ENCODE measurements at places on chromosomes 5 and 9.

DNA sequence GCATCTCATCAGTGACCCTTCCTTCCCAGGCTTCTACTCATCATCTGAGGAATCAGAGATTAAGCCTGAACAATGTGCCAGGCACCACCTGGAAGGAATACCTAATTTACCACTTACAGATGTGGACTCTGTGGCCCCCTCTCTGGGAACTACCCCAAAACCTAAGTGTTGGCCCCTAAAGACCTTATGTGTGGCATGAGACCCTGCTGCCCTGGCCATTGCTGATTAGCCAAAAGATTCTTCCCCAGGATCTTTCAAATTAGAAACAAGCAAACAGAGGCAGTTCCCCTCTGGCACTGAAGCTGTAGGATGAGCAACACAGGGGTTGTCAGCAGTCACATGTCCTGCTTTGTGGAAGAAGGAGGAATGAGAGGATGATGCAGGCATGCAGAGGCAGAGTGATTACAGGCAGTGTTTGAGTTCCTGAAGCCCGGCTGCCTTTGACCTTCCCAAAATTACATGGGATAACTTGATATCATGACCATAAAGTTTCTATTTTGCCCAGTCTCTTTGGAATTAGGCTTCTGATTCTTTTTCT is 10.6 kb downstream of the SPINK4 start:
- DNase-seq: no peak

DNA sequence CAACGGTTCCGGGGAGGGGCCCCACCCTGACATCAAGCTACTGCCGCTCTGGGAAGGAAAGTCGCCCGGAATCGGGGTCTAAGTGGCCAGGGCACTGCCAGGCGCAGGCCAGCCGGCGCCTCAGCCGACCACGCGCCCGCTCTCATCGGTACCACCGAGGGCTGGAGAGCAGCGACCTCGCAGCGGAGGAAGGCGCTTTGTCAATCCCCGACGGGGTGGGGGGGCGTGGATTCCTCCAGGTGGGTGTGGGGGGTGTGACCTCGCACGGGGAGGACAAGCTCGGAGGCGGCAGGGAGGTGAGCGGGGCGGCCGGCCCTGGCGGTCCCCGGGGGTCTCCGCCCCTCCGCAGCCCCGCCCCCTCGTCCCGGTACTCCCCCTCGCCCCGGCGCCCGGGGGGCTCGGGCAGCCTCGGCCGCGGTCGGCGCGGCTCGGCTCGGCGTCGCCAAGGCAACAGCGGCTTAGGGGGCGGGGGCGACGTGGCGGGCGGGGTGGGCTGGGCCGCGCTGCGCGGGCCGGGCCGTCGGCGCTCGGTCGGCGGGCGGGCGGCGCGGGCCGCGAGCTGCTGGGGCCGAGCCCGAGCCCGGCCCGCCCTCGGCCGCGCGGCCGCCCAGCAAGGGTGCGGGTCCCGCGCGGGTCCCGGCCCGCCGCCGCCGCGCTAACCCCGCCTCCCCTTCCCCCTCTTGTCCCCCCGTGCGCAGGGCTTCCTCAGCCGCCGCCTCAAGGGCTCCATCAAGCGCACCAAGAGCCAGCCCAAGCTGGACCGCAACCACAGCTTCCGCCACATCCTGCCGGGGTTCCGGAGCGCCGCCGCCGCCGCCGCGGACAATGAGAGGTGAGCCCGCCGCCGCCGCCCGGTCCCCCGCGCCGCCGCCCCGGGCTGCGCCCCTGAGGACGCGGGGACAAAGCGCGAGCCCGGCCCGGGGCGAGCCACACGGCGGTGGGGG is 47.5 kb downstream of the DAB2IP start:
- no peak for DNase-seq

GRCh38 chr9:6123416-6123815 is 92.2 kb upstream of the IL33 start:
- DNase-seq: no peak

- no peak for DNase-seq
Observed at GRCh38 chr9:1337169-1337568, 287.0 kb downstream of the DMRT2 start.

GRCh38 chr5:160451281-160451680 is 29.6 kb downstream of the PTTG1 start:
- DNase-seq: no peak

GRCh38 chr9:13939701-13940490 is 374.0 kb downstream of the NFIB start:
- DNase-seq: peak; percentile 99

DNA sequence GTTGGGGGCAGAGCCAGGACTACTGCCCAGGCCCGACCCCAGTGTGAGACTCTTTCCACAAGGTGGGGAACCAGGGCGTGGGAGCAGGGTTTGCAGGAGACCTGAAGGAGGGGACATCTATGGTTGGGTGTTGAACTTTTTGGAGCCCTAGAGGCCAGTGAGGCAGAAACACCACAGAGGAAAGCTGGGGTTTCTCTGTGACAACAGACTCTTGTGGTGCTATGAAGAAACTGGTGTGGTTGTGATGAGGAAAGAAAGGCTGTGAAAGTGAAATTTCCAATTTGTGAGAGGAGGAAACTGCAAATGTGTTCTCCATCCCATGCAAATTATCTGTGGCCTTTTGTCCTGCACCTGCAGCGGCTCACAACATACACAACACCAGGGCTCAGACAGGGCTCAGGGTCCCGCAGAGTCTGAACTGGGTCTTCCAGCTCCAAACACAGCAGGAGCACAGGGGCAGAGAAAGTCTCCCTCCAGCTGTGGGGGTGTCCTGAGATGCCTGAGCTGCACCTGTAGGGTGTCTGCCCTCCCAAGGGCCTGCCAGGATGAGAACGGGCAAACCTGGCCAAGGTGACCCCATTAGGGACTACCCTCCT is 51.4 kb upstream of the GRHPR start:
- no peak for DNase-seq

- no peak for DNase-seq
Observed at GRCh38 chr5:172971482-172971881, 12.1 kb upstream of the ATP6V0E1 start.

DNA sequence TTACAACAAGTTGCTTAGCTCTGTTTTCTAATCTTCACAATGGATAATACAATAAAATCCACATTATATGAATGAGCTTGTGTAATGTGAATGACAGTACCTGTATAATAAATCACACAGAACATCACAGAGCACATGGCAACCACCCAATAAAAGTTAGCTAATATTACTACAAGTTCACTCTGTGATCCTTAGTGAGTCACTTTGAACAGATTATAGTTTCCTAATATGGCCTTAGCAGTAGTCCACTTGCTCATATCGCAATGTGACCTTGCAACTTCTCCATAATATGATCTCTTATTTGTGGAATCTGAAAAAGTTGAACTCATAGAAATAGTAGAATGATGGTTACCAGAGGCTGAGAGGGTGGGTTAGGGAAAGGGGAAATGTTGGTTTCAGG is 361.3 kb downstream of the PTPRD start:
- no peak for DNase-seq

DNA sequence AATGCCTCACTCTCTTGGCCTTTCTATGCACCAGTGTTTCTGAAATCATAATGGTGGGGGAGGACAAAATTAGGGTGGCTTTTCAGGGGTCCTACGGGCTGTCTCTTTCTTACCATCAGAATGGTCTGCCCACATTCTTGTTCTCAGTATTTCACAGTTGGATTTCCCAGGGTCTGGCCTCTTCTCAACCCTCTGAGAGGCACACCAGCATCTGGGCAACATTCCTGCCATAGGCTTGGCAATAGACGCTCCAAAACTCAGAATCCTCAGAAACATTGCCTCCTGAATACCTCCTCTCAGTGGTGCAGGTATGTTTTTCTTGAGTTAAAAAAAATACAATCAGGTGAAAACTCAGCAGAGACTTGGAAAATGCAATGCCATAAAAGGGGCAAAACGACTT is 358.3 kb downstream of the NTRK2 start:
- DNase-seq: no peak

DNA sequence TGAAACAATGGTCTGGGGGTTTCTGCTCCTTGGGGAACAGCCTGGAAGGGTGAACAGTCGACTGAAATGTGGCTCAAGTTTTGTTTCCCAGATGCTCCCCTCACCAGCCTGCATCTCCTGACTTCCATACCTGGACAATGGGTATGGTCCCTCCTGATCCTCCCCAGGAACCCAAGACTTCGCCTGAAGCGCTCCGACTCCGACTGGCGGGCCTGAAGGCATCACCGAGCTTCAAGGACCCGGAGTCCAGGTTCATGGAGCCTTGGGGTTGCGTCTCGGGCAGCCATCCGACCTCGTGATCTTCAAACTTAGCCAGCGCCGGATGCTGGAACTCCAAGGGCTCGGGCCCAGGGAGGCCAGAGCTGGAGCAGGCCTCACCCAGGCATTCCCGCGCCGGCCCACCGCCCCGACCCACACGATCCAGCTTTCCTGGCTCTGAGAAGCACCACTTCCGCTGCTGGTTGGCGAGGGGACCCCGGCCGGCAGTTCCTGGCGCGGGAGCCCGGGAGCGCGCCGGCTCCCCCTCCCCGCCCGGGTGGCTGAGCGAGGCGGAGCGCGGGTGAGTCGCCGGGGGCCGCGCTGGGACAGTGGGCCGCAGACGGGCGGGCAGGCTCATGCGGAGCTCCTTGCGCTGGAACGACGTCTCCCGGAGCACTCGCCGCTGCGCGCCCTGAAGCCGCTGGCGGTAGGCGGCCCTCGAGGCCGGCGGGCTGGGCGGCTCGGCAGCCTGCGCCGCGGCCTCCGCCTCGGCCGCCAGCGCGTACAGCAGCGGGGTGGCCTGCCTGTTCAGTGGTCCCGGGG is 5.2 kb downstream of the SHROOM1 start:
- DNase-seq: no peak

DNA sequence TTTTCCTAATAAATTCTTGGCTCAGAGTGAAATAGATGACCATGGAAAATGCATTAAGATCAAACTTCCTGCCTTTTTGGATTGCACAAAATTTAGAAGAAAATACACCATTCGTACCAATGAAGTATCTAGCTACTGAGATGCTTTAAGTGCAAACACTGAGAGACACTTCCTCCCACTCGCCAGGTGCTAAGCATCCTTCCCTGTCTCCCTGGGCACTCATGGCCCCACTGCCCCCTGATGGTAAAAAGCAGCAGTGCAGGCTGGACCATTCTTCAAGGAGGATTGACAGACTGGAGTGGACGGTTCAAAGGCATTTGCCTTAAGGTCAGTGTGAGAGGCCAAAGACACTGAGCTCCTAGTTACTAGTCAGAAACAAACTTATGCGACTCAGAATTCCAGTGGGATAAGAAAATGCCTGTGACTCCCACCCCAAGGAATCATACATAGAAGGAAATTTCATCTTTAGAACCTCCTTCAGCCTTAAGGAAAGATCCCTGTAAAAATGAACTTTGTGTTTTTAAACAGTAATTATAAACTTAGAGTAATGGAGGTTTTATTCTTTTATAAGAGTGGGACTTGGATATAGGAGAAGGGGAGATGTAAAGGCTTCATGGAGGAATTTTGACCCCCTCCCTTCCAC is 86.0 kb upstream of the SLC30A5 start:
- DNase-seq: no peak

DNA sequence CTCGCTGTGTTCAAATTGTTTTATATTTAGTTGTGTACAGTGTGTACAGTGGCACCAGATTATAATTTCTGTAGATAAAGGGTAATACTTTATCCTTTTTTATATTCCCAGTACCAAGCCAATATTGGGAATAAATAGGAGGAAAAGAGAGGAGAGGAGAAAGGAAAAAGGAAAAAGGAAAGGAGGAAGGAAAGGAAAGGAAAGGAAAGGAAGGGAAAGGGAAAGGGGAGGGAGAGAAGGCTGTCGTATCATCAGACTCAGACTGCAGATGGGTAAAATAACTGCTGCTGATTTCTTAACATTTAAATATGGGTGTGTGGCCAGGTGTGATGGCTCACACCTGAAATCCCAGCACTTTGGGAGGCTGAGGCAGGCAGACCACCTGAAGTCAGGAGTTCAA is 51.0 kb downstream of the C5orf22 start:
- DNase-seq: no peak

GRCh38 chr9:125515983-125516940 is 190.7 kb downstream of the MAPKAP1 start:
- no peak for DNase-seq

DNA sequence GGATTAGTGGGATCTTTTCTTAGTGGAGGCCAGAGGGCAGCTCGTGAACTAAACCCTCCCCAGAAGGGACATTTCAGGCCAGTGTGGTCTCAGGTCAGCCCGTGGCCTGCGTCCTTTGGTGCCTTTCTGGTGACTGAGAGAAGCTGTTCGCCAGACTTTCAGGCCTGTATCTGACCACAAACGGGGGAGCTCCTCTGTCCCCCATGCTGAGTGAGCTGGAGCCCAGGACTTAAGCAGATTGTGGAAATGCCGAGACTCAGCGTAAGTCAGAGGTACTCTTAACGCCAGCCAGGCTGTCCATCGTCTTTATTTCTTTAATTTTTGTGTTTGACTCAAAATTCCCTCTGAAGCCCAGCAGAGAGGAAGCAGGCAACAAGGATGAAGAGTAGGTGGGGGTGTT is 54.8 kb upstream of the NCS1 start:
- no peak for DNase-seq

DNA sequence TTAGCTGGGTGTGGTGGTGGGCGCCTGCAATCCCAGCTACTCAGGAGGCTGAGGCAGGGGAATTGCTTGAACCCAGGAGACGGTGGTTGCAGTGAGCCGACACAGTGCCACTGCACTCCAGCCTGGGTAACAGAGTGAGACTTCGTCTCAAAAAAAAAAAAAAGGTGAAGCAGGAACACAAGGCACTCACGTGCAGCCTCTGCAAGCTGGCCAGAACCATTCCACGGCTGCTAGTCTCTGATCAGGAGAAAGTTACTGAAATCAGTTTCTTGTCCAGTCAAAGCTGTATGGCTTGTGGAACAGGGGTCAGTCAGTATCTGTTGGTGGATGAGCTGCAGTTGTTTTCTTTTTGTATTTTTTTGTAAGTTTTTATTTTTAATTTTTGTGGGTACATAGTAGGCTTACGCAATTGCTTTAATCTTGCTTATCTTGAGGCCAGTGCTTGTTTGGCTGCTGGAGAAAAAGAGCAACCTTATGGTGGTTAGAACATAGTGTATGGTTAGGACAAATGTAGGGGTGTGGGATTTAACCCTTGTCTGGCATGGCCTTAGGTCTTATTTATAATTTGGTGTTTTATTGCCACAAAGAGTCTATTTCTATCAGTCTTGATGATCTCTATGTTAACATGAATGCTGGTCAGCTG is 32.7 kb upstream of the GTF2H2C start:
- no peak for DNase-seq

GRCh38 chr5:171701100-171701541 is 84.5 kb upstream of the SMIM23 start:
- no peak for DNase-seq

- no peak for DNase-seq
Observed at GRCh38 chr5:34903260-34903659, 12.0 kb downstream of the RAD1 start.

- no peak for DNase-seq
Observed at GRCh38 chr9:97501972-97502221, 431 bp downstream of the TMOD1 start.

- DNase-seq: no peak
Observed at GRCh38 chr9:80147866-80148265, 576.1 kb downstream of the TLE4 start.

- no peak for DNase-seq
Observed at GRCh38 chr9:676780-677438, 164.6 kb upstream of the DMRT1 start.

- no peak for DNase-seq
Observed at GRCh38 chr9:12657998-12658397, 35.2 kb upstream of the TYRP1 start.

Data from NCI-H2081 treated with DMSO at 0.1 percent for 48 hours (cell line).